ENCODE measurements at places on chromosomes 5 and 9.

DNA sequence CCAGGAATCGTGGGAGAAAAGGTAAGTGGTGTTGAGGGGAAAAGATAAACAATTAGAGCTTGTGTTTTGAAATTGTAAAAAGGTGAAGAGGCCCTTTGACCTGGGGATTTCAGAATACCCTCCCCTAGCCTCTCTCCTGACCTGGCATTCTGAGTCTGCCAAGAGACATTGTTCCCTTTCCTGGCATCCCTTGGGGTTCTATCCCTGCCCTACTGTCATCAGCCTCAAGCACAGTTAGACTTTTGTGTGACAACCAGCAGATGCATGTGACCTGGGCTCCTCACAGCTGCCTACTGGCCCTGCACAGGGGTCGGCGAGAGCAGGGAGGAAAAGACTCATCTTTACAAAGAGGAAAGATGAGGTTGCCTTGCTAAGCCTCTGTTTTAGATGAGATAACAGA is 72.2 kb upstream of the ORM1 start:
- no peak for DNase-seq

- no peak for DNase-seq
These were observed 26.2 kb upstream of the SPTLC1 start for GRCh38 chr9:92141144-92142129.

GRCh38 chr5:45334939-45335338 is 361.2 kb downstream of the HCN1 start:
- DNase-seq = no peak

DNA sequence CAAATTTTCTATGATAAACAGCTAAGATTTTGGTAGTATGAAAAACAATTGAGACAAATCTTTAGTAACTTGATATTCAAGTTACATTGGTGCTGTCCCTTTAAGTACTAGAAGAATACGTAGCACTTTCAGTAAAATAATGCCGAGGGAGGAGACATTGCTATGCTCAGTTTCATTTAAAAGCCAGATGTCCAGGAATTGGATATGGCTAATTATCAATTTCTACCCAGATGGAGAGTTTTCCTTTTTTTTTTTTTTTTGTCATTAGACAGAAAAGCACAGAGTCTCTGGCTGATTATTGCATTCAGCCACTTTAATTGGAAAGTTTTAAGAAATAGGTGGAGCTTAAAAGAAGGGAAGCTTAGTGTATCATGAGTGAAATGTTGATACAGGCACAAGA is 40.4 kb upstream of the APC start:
- DNase-seq = no peak

Measured in mucosa of descending colon (tissue), 3 donors.